ENCODE measurements at places on chromosomes 1 and 21.

- no peak for DNase-seq
Measured at GRCh38 chr1:221344693-221345092, 397.2 kb downstream of the DUSP10 start.

GRCh38 chr1:198771563-198772153 is 132.8 kb downstream of the PTPRC start:
- peak; percentile 78 for DNase-seq

GRCh38 chr1:203512517-203512847 is 18.5 kb downstream of the OPTC start:
- DNase-seq = no peak

- DNase-seq = peak; percentile 70
Measured at GRCh38 chr1:58442114-58442513, 104.4 kb downstream of the OMA1 start.

DNA sequence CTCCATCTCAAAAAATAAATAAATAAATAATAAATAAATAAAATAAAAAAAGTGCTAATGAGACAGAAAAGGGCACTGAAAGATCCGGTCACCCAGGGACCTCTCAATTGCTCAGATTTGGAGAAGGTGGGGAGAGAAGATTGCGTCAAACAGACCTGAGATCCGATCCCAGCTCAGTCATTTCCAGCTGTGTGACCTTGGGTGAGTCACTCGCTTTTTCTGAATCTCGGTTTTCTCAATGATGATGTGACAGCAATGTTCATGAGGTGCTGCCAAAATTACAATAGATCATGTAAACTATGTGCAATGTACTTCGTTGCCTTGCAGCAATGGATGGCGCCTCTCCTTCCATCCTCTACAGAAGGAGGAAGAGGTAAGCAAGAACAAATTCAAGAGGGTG is 11.1 kb upstream of the MEF2D start:
- DNase-seq = no peak

GRCh38 chr1:89243046-89243445 is 29.6 kb downstream of the GBP5 start:
- DNase-seq = no peak

- DNase-seq = no peak
Measured at GRCh38 chr1:175192630-175193526, at the start of gene KIAA0040. TSS of gene KIAA0040 (minus strand) at chr1:175192776. CDS start at chr1:175161013, 31,763 bp downstream.

DNA sequence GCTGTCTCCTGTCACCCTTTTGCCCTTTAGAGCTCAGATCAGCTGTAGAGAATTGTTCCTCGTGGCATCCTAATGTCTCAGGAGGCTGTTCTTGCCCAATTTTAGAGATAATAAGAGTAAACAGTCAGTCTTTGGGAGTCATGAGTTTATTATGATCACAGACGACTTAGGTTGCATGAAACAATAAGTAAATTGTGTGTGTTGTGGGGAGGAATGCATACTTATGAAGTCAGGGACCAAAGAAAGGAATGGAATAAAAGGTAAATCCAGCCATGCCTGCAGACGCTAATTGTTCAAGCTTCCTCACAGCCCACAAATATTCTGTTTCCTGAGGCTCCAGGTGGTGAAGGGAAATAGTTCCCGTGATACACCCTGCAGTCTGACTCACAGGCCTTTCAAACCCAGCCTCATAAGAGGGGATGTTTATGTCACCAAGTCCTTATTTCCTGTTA is 897 bp downstream of the EPHX4 start:
- no peak for DNase-seq

DNA sequence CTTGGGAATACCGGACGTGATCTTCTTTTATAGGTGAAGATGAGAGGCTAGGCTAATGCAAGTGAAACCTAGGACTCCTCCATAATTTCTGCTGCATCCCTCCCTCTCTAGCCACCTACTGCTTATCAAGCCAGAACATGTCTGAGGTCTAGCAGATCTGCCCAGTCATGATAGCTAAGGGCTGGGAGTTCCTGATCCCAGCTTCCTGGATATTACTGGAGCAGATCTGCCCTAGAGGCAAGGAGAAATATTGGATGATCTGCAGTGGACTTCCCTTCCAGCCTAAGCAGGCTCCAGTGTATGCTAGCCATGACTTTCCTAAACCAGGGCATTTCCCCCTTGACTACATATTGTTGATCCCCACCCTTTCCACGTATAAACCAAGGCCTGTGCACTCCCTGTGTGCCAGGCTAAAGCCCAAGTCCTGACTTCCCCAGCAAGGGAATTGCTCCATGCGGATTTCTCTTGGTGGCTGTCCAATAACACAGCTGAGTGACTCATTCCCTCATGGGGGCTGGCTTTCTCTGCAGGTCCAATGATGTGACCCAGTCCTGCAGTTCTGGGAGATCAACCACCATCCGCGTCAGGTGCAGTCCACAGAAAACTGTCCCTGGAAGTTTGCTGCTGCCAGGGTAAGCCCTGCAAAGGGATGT is 15.5 kb upstream of the SARS1 start:
- peak; percentile 37 for DNase-seq

DNA sequence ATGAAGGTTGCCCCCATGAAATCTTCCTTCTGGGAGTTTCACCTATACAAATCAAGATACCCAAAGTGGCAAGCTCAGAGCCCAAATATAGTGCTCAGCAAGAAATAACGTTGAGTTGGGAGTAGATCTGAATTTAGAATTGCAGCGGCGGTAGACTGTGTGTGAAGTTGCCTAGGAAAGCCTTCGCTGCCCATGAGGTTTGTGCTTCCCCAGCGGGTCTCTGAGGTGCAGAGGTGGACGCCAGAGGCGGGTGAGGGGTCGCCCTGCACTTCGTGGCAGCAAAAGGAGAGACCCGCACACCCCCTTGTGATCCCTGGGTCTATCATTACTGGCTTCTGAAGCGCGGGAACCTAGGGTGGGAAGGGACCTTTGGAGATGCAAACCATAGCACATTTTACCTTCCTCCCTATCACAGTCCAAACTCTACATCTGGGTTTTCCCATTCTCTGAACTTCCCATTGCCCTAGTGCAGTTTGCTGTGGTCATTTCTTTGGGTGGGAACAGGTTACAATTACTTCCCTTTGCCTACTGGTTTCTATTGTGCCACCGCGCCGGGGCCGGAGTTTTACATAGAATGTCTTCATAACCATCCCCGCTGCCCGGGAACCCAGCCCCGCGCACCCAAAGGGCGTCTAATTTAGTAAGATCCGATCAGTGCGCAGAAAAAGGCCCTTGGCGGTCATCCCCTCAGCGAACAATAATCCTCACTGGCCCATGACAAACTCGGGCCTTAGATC is 5.2 kb downstream of the TBX15 start:
- DNase-seq = no peak

DNA sequence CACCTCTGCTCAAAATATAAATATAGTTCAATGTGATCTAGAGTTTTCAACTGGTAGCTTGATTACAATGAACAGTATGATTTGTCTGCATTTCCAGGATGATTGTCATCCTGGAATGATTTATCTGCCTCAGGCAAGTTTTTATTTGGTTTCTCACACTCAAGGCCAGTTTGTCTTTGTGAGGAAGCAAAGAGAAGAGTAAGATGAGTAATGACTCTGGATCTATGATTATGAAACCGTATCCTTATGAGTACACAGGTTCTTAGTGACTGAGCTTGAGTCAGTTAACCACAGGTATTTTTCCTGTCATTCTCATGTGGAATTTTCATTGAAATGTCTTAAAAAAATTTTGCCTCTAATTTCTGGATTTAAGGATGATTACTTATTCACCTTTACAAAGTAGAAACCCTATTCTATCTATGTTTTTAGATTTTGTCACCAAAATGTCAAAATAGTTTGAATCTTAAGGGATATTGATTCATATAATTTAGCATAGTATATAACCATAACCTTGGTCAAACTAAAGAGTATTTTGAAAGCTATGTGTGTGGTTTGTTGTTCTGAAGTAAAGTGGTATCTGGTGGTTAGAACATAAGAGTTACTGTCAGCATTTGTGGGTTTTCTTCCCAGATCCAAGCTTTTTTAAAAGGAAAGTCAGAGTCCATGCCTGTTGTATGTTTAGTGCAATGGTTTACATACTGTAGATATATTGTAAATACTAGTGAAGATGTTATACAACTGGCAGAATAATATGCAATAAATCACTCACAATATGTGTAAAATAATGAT is 145.0 kb downstream of the RASAL2 start:
- no peak for DNase-seq

DNA sequence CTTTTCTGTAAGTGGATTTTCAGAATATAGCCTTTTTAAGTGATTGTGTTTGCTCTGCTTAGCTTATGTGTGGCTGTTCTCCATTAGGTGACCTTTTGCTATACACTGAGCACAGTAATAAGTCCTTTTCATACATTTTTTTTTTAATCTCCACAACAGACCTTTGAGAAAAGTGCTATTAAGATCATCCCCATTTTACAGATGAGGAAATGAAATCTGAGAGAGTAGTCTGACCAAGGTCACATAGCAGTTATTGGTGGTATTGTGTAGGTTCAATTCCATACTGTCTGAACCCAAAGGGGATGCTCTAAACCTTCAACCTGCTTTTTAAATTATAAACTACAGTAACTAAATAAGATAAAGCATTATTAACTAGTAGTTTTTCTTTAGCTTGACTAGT is 1.7 kb downstream of the PRRC2C start:
- no peak for DNase-seq

DNA sequence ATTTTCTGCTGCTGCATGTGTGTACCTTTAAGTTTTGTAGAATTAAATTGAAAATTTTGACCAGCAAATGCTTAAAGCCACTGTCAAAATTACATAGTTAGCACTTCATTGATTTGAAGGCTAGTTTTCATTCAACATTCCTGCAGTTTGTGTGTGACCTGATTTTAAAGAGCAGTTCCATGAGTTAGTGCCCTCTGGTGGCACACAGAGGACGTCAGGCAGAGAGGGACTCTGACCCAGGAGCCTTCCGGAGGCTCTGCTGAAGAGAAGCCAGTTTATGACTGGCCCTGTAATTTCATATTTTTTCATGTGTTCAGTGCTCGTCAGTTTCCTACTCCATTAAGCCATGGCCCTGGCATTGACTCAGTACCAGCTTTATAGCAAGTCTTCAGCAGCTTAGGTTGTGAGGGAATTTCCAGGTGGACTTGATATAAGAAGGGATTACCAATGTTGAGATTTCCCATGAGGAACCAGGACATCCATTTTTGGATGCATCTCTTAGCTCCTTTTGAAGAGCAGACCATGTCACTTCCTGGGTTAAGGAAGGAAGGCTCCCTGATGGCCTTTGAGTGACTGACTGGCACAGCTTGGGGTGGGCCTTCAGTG is 104.7 kb downstream of the CAMTA1 start:
- DNase-seq = no peak

GRCh38 chr1:116377541-116378529 is 4.8 kb downstream of the ATP1A1 start:
- DNase-seq = peak; percentile 86

DNA sequence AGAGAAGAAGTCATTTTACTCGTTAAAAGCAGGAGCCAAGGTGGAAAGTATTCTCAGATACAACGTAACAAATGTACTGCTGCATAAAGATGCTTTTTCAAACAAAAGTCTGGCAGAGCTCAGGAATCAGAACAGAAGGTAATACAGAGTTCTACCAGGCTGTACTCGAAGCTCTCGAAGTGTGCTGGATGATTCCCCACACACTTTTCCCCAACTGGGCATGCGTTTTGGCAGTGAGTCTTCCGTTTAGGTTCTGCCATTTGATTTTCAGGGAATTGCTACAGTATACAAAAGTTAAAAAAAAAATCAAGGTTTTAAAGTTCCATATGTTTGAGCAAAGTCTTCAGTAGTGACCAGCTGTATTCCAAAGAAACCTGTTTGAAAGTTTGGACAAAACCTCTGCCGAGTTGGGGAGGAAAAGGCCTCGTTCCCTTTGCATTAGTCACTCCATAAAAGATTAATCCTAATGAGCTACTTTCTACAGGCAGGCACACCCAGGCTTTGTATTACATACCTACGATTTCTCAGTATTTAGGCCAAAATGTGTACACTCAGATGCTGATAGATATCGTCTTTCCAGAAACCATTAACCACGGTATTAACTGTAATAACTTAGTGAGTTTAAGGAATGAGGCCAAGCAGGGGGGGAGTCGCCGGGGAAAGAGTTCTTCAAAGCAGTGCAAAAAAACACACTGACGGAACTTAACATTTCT is 477.1 kb downstream of the LMO4 start:
- DNase-seq = no peak

DNA sequence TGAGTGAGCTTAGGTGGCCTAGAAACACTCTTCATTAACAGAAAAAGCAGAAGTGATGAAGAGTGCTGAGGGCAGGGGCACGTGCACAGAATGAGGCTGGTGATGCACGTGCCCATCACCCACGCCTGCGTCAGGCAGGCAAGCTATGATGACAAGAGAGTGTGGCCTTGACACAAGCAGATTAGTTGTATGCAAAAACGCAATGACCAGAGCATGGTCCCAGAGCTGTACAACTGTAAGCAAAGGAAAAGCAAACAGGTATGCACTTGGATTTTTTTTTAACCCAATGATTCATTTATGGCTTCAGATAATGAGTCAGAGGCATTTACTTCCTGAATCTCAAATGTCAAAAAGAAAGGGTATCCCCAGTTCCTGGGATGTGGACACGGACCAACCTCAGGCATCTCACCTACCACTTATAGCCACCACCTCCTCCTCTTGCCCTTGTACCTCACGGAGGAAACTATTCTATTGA is 9.1 kb upstream of the TMEM61 start:
- no peak for DNase-seq

DNA sequence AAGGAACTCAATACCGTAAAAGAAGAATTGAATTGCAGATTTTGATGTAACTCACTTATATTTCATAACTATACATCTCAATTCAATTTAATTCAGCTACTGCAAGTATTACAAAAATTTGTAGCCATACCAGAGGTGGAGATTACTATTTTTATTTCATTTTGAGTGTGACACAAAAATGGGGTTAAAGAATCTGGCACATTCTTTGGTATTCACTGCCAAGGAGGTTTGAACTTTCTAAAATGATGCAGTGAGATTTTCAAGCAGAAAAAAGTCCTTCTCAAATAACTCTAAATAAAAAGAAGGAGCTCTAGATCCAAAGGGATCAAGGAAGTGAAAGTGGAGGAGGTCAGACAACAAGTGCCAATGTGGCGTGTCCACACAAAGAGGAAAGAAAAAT is 569.0 kb downstream of the DPYD start:
- no peak for DNase-seq

GRCh38 chr1:190328361-190328760 is 149.3 kb downstream of the BRINP3 start:
- DNase-seq = no peak

DNA sequence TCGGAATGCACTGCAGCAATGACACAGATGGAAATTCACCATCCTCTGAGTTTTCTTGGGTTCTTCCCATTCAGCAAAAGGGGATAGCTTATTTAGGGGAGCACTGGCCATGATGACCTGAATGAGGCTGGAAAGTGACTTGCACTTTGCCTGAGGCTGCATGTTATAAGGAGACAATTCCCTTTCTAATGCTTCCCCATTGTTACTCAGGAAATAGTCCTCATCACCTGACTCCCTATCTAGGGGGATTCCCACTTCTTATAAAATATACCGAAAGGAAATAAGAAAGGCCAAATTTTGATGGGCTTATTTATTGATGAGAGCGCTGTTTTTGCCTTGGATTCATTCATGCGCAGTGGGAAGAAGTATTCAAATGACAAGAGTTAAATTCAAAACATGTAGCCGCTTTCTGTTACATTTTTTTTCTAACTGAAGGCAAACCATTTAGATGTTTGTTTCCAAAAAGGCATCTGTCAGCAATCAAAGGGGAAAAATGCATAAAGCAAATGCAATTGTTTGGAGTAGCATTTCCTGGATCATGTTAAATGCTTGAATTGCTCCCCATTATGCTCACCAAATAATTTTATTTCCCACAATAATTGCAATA is 220.3 kb upstream of the NFIA start:
- no peak for DNase-seq

- no peak for DNase-seq
Measured at GRCh38 chr21:26513212-26513611, 59.9 kb downstream of the CYYR1 start.

- DNase-seq = no peak
Measured at GRCh38 chr21:28822486-28823335, 170.0 kb downstream of the LTN1 start.

All from NCI-H446 treated with DMSO at 0.1 percent for 48 hours (cell line).